ENCODE measurements at places on chromosomes 6 and 20.

- peak; percentile 66 for DNase-seq
These were observed 125.9 kb upstream of the MLIP start for GRCh38 chr6:53985366-53985765.

- no peak for DNase-seq
These were observed 175.1 kb downstream of the PLCB4 start for GRCh38 chr20:9243986-9244385.

DNA sequence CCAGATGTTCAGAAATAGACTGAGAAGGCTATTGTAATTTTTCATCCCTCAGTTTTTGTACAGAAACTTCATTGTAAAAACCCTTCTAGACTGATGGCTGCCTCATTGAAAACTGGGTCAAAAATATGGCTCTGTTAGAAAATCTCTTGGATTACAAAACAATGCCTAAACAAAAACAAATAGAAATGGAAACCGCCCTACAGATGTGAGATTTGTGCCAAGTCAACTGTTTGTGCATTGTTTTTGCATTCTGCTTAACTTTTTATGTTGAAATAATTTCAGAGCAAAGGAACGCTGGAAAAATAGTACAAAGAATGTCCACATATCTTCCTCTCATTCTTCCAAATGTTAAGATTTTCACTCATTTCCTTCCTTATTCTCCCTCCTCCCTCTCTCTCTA, 425.1 kb downstream of the FOXA2 start:
- no peak for DNase-seq

DNA sequence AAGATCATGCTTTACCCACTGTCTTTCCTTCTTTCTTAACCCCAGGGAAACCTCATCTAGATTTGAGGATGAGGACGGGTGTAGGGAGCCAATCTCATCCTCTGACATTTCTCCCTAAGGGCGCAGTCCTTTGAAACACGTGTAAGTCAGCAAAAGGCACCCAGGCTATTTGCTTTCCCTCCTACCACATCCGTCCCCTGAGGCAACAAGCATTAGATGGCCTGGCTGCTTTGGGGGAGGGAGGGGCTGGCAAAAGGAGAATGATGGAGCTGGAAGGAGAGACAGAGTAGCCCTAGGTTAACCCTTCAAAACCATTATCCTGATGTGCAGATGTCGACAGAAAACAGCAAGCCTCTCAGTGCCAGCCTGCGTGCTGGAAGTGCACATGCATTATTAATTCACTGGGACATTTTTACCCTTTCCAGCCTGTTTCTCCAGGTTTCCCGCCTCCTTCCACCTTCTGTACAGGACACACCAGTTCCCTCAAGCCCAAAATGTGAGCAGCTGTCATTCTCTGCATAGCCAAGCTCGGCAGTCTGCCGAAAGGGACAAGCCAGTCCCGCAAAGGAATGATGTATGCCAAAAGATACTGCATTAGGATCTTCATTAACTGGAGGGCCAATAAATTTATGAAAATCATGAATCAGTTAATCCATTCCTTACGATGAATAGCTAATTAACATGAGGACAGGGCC, 547.2 kb downstream of the CD83 start:
- DNase-seq: no peak

DNA sequence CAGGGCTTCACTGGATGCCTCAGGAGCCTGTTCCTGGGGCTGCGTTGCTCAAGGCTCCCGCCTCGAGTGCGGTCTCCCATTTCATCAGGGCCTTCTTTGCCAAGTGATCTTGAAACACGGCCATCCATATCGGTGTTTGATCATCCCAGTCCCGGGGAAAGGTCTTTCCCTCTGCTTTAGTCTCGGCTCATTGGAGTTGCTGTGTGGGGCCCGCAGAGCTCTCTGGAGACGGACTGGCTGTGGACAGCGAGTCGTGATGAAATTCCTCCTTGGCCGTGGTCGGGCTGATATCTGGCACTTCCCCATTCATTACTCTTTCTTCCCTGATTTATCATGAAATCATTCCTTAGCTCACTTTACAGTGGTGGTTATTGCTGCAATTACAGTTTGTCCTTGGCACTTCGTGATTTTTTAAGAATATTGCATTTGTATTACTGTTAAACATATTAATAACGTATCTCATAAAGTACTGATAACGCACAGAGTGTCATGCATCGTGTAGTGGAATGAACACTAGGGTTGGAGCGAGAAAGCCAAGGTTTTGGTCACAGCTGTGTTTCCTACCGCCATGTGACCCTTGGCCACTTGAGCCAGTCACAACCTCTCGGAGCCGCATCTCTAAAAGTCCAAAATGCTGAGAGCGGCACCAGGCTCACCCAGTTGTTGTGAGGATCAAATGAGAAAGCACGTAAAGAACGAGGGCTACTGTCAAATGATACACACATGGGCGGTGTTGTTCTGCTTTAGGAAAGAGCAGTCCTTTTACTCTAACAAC, 71.8 kb downstream of the MTHFD1L start:
- DNase-seq: no peak

- DNase-seq: no peak
These were observed 38.0 kb downstream of the RCAN2 start for GRCh38 chr6:46453216-46453615.

GRCh38 chr6:34096193-34096592, 49.7 kb downstream of the GRM4 start:
- no peak for DNase-seq

GRCh38 chr6:38152620-38153019, 333.1 kb downstream of the ZFAND3 start:
- no peak for DNase-seq

DNA sequence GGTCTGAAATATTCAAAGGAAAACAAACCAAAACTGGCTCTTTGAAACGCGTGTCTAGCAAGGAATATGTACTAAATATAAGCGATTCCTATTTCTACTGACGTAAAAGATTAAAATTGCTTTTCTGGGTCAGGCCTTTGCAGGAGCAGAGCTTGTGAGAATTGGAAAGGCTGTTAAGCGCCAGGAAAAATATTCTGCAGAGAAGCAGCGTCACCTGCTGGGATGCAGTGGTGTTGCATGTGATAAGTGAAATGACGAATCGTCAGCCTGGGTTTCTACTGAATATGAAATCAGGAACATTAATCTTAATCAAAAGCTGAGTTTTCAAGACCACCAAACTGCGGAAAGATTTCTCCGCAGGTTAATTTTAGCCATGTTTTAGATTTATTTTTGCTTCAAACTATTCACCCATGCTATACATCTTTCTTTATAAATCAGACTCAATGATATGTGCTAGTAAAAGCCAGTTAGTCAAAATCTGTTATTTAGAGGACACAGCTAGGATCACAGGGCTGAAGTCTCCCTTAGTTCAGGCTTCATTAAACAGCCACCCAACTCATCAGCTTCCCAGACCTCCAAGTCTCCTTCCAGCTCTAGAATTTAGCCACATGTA, 67.4 kb downstream of the ALDH8A1 start:
- peak; percentile 54 for DNase-seq

Measured in retinal pigment epithelial cell (primary cell).